NCI-H82 (cell line): ENCODE measurements at places on chromosomes 5 and 9.
A peak's percentile ranks its signal among the peaks of the same experiment; 100 is the strongest.

GRCh38 chr9:93684806-93685543, 108.6 kb downstream of the PHF2 start:
- peak; percentile 49 for DNase-seq

- DNase-seq = no peak
Measured at GRCh38 chr5:174314261-174314660, 268.8 kb downstream of the NSG2 start.

DNA sequence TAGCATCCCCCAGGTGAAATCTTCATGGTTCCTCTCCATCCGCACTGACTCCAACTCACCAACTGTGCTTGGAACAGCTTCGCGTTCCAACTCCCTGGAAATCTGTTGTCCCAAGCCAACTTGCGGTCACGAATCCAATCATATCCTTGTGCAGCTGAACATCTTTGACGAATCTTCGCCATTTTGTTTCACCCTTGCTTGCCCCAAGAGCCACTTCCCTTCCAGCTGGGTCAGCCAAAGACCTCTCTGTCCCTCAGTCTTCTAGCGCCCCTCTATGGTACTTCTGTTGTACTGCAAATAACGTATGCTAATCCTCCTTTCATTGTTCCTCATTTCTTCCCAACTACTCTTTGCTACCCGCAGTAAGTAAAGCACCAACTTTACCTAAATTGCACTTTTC, 61.0 kb upstream of the TARS1 start:
- peak; percentile 22 for DNase-seq

- no peak for DNase-seq
Measured at GRCh38 chr5:10599862-10600284, 36.0 kb downstream of the ANKRD33B start.

DNA sequence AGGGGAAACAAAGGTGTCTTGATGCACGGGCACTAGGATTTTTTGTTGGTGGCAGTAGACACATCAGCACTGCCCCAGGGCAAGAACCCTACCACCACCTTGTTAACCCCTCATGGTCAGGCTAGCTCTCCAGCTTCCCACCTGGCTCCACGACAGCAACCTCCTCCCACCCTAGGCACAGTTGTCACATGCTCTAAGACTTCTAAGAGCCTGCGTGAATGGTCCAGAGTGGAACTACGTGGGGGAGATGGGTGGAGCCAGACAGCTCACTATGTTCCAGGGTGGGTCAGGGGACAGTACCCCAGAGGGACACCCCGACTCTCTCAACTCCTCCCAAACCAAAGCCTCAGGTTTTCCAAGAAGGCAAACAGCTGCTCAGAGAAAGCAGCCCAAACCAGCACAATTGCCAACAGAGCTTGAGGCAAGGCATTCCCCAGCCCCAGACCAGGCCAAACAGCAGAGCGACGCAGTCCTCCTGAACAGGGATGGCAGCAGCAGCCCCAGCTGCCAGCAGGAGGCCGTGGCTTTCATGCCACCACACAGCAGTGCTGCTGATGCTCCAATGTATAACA, 78.0 kb downstream of the NRG2 start:
- DNase-seq = no peak
